Epithelial cell of esophagus (primary cell): ENCODE measurements at places on chromosomes 16 and 17.

GRCh38 chr17:72259922-72260321 is 139.1 kb downstream of the SOX9 start:
- no peak for DNase-seq

DNA sequence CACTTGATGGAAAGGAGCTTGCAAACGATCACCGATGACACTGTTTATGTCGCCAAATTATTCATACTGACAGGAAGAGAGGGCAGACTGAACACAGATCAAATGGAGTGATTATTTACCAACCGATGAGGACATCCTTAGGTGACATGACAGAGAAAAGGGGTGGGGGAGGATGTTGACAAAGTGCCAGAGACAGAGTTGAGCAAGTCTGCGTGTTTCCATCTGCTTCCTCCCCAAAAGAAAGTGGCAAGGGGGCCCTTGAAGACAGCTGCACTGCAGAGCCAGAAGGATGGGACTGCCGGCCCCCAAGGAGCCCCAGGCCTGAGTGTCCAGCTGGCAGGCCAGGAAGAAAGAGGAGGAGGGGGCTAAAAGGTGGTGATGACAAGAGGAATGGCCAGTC is 191.0 kb upstream of the RPL38 start:
- no peak for DNase-seq

- DNase-seq, result peak; percentile 5
These were observed 17.2 kb upstream of the CACNG1 start for GRCh38 chr17:67027031-67027628.

DNA sequence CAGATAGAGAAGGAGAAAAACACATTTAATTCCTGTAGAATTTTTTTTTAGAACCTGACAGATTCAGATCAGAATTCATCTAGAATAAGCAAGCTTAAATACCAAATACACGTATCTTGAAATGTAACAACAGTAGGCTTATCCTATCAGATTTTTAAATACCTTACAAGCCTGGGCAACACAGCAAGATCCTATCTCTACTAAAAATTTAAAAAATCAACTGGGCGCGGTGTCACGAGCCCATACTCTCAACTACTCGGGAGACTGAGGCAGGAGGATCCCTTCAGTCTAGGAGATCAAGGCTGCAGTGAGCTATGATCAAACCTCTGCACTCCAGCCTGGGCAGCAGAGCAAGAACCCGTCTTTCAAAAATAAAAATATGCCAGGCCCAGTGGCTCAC is 13.5 kb downstream of the ACOX1 start:
- no peak for DNase-seq

GRCh38 chr16:73149334-73149733 is 101.4 kb upstream of the ZFHX3 start:
- no peak for DNase-seq

GRCh38 chr16:60651346-60651745 is 1384.9 kb downstream of the CDH8 start:
- peak; percentile 75 for DNase-seq
